Stimulated activated CD4-positive, alpha-beta T cell treated with anti-CD3 and anti-CD28 coated beads, Interleukin-12 subunit alpha, Interleukin-12 subunit beta, amount 100 ng/mL, for 24 hours (primary cell): ENCODE measurements at places on chromosomes 5 and 9.

- DNase-seq: no peak
Measured at GRCh38 chr9:85959955-85960354, 19.0 kb downstream of the NAA35 start.

DNA sequence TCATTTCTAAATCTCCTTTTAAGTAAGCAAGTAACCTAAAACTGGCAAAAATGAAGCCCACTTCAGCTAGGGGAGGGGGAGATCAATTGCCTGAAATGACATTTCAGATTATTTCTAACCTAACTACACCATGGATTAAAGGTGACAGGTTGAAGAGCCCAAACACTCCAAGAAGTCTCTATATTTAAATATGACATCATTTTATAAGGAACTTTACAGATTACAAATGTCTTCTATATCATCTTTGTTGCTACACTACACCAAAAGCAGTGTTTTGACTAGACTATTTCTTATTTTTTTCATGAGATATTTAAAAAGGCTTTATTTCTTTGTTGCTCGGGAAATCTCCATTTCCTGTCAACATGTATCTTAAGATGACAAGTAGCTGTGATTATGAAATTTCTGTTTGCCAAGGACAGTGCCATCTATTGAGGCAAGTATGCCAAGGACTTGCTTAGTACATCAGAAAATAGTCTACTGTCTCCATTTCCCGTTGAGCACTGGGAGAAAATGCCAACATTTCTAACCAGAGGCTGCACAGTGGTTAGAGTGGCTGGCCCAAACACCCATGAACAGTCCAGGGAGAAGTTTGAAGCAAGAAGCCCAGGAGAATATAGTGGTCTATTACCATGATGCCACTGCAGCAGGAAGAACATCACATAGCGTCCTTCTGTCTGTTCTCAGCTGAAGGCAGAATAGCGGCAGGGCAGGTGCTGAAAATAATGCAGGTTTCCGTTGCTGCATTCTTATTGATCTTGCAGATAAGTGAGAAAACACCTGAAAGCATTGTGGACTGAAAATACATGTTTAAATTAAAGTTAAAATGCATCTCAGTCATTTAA, 93.4 kb upstream of the ITGA2 start:
- DNase-seq: no peak

DNA sequence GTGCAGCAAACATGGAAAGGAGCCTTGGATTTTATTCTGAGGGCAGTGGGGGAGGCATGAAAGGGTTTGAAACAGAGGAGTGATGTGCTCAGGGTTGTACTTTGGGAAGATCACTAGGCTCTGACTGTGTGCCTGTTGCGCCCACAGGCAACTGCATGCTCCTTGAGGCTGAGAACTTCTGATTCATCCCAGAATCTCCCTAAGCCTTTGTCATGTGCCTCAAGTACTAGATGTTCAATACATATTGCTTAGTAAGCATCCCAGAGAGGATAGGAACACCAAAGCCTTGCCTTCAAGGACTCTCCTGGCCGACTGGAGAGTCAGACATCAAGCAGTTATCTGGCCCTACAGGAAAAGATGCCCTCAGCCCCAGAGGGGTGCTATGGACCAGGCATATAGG, 54.1 kb downstream of the ARHGEF37 start:
- DNase-seq: no peak

GRCh38 chr5:166431456-166431855, 1860.0 kb upstream of the WWC1 start:
- no peak for DNase-seq

DNA sequence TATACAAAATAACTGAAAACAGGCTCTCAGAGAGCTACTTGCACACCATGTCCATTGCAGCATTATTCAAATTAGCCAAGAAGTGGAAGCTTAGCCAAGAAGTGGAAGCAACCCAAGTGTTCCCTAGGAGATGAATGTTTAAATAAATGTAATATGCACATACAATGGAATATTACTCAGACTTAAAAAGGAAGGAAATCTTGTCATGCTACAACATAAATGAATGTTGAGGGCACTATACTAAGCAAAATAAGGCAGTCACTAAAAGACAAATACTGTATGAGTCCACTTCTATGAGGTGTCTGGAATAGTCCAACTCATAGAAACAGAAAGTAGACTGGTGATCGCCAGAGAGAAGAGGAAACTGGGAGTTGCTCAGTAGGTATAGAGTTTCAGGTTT, 438.1 kb downstream of the MAT2B start:
- DNase-seq: no peak

- DNase-seq: no peak
Measured at GRCh38 chr5:1448511-1449011, 3.3 kb upstream of the SLC6A3 start.

GRCh38 chr9:36936498-36936831, 97.6 kb downstream of the PAX5 start:
- DNase-seq: no peak

GRCh38 chr5:170021506-170021905, 41.2 kb upstream of the INSYN2B start:
- DNase-seq: no peak

DNA sequence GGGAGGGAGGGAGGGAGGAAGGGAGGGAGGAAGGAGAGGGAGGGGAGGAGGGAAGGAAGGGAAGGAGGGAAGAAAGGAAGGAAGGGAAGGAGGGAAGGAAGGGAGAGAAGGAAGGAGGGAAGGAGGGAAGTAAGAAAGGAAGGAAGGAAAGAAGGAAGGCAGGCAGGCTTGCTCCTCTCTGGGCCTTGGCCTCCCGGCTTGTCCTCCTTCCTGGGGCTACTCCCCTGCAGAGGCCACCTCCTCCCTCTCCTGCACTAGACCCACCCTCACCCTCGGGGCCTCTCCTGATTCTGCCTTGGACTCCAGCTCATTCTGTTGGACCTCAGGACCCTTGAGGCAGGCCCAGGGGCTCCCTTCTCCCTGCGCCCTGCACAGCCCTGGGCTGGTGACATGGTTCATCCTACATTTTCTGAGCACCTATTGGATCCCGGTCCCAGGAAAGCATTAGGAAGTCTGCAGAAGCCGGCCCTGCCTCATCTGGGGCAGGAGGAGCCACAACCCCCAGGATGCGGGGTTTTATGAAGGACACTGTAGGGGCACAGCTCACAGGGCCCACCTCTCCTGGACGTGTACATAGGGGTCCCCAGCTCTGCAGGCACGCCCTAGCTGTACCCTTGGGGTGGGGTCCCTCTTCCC, 23.0 kb downstream of the LHX3 start:
- no peak for DNase-seq

- no peak for DNase-seq
Measured at GRCh38 chr9:95719354-95719753, 156.1 kb upstream of the ERCC6L2 start.

- no peak for DNase-seq
Measured at GRCh38 chr5:180436275-180436674, 57.9 kb upstream of the CNOT6 start.

GRCh38 chr5:150780187-150780692, 1.7 kb downstream of the SMIM3 start:
- no peak for DNase-seq

DNA sequence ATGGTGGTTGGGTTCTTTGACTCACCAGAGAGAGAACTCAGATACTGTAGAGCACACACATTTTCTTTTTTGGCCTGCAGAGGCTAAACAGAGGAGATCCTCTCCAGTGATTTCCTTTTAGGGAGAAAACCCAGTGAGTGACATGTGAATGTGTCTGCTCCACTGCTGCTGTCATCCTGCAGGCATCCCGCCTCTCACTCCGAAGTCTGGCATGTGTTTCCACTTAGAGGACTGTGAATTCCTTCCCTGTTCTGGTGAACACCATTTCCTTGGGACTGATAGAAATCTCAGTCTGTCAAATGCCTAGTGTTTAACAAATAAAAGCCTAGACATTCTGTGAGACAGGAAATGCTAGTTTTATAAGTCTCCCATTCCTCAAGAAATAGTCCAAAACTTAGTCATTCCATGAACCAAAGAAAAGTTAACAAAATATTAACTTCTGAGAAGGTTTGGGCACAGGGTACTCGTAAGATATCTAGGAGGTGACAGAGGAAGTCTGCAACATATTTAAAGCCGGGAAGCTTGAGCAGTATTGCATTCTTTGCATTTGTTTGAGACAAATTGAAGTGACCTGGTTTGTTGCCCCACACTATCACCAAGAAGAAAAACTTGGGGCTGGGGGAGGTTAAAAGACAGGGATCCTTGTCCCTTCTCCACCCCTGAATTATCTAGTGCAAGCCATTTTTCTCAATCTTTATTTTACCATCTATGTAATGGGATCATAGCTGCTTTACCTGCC, 74.9 kb upstream of the NIPAL4 start:
- DNase-seq: no peak
